Dermis blood vessel endothelial cell (primary cell): ENCODE measurements at places on chromosomes 1 and 21.

GRCh38 chr21:34874684-34875513, 174.2 kb downstream of the RUNX1 start:
- no peak for DNase-seq

GRCh38 chr1:68046885-68047658, 3.4 kb downstream of the DIRAS3 start:
- DNase-seq, result no peak

DNA sequence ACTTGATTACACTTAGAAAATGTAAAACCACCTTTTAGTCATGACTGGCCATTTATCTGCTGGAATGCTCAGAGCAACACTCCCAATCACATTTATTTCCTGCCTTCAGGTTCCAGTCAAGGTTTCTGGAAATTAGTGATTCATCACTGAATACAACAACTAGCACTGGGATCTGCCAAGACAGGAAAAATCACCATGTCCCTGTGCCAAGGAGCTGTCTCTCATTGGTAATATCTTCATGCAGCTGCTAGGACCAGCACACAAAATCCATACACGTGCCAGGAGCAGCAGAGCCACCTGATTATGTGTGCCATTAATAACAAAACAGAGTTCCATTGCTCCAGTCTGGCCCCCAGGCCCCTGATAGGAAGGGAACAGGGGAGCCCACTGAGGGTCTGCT, 194.6 kb downstream of the TNR start:
- peak; percentile 95 for DNase-seq

GRCh38 chr1:201881617-201882016, 7.1 kb upstream of the SHISA4 start:
- DNase-seq, result no peak
